Stimulated activated CD4-positive, alpha-beta T cell treated with anti-CD3 and anti-CD28 coated beads, Interleukin-2, amount 100 ng/mL, for 24 hours (primary cell): ENCODE measurements at places on chromosomes 4 and X.

DNA sequence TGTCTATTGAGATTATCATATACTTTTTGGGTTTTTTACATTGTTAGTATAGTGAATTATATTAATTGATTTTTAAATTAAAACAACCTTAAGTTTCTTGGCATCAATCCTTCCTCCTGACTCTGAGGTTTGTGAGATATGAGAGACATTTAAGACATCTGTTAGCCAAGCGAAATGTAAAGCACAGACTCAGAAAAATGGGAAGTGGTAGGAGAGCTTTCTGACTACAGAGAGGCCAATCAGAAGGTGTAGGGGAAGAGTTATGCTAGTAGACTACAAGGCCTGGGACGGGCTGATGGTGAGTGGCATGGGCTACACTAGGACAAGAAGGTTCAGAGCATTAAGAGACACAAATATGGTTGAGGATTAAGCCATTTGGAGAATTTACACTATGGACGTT, 255.4 kb downstream of the PRDM5 start:
- no peak for DNase-seq

GRCh38 chr4:67996127-67996526, 32.8 kb upstream of the TMPRSS11A start:
- DNase-seq, result no peak

GRCh38 chr4:85430697-85431096, 44.3 kb upstream of the ARHGAP24 start:
- DNase-seq, result no peak

DNA sequence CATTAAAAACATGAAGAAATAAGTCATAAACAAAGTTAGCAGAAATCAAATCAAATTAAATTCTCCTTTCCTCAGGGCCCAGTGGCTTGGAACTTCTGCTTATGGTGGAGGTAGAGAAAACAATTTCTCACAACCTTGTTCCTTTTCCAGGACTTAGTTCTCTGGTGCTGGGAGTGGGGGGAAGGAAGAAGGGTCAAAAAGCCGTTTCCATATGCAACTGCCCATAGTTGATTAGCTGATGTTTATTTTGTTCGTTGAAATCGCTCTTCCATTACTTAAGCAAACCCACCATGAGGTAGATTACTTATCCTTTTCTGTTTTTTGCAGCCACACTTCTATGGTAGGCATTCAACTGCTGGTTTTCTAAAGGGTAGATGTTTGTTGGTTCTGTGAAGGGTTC, 94.2 kb downstream of the ARSJ start:
- DNase-seq, result no peak

DNA sequence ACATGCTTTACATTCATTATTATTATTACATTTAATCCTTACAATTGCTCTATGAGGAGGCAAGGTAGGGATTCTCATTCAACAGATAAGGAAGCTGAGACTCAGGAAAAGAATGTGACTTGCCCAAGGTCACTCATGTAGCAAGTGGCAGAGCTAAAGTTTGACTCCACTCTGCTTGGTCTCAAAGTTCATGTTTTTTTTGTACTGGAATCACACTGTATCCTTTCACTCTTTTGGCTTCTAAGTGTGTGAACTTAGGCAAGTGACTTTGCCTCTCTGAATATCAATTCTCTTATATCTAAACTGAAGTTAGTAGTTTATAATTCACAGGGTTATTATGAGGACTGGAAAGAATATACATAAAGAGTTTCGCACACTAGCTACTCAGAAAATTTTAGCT, 247.9 kb upstream of the AR start:
- DNase-seq, result no peak

DNA sequence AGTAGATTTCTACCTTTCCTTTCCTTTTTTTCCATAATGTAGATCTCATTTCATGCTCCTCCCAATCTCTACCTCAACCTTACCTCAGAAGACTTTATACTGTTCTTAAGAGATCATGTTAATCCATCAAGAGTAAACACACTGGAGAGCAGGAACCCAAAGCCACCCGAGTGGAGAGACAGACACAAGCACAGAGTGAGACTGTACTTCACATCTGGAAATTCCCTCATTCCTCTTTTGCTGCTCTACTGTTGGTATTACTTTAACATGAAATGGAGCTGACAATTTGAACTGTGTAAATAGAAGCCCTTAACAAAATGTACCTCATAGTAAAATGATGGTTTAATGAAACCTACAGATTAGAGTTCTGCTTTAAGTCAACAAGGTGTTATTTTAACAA, 105.7 kb upstream of the RASGEF1B start:
- no peak for DNase-seq

DNA sequence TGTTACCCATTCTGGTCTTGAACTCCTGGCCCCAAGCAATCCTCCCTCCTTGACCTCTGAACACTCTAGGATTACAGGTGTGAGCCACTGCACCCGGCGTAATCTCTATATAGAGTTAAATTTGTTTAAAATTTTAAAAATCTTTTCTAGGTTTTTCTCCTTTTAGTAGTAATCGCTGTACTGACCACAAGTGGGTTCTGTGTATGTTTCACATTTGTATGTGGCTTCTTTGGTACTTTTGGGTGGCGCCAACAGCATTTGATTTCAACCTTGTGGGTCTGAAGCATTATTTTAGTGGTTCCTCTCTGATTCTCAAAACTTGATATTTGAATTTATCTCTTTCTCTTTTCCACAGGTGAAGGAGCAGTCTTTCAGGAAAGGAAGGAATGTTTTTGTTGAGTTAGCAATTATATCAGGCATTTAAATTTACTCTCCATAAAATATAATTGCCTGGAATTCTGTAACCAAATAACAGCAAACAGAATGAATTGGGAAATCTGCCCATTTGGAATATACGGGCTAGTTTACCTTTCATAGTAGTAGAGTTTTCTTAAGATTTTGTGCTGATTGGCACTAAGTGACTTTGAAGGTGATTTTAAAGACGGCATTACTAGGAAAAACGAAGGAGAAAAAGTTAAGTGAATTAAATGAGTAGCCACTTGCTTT, 29.5 kb downstream of the ARHGAP10 start:
- no peak for DNase-seq

DNA sequence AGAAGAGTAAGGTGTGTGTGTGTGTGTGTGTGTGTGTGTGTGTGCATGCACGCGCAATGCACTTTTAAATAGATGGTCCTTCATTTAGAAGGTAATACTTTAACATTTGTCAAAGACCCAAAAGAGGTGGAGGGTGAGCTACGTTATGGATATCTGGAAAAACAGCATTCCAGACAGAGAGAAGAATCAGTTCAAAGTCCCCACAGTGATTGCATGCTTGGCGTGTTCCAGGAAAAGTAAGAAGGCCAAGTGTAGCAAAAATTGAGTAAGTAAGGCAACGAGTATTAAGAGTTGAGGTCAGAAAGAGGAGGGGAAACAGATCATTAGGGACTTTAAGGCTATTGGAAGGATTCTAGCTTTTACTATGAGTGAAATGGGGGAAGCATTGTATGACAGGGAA, 21.9 kb upstream of the GABRE start:
- DNase-seq, result no peak

- no peak for DNase-seq
Measured at GRCh38 chr4:3491681-3492405, 28.7 kb downstream of the DOK7 start.

DNA sequence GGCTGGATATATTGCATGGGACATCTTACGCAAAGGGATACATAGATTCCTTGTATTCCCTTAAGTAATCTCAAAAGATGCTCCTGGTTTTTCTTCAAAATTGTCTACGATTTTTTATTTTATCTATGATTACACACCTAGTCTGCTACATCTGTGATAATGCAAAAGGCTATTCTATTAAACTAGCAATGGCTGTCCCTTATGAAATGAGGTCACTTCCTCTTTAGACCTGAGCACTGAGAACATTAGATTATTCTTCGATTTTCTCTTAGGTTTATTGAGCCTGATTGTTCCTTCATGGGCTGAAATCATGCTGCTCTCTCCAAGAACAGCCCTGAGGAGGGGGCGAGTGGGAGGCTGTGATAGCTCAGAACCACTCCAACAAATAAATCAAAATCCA, 126.8 kb upstream of the ENPP6 start:
- DNase-seq, result no peak

DNA sequence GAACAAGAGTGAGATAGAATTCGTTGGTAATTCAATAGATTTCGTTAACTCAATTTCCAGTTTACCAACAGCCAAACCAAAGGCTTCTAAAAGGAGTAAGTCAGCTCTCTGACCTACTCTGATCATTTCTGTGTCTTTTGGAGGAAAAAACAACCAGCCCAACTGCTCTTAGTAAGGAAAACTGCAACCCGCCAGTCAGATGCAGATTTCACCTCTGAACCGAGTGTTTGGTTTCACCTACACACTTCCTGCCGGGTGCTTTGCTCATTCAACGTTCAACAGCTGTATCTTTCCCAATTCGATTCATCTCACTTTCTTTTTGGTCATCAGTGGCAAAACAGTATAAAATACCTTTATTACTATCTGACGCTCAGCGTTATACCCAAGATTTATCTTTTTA, 24.5 kb downstream of the TMSB4X start:
- DNase-seq, result peak; percentile 57

GRCh38 chrX:19862634-19863211, 24.7 kb downstream of the SH3KBP1 start:
- no peak for DNase-seq

- no peak for DNase-seq
Measured at GRCh38 chrX:39773150-39773549, 324.6 kb downstream of the BCOR start.

- DNase-seq, result no peak
Measured at GRCh38 chr4:41510179-41510578, 27.8 kb upstream of the LIMCH1 start.

DNA sequence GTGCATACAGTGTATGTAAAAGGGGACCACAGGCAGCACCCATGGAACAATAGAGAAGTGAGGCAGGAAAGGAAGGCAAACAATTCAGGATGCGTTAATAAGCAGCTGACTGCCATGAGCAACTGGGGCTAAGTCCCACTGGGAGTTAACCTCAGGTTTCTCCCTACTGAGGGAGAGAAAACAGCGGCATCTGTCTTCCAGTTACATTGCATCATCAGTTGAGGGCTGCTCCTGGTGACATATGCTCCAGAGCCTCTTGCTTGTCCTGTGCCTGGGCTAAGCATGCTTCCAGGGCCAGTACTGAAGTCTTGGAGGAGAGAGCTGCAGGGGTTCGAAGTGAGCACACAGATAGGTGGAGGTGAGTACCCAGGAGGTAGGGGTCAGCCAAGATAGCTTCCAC, 24.3 kb downstream of the RAI2 start:
- DNase-seq, result no peak

DNA sequence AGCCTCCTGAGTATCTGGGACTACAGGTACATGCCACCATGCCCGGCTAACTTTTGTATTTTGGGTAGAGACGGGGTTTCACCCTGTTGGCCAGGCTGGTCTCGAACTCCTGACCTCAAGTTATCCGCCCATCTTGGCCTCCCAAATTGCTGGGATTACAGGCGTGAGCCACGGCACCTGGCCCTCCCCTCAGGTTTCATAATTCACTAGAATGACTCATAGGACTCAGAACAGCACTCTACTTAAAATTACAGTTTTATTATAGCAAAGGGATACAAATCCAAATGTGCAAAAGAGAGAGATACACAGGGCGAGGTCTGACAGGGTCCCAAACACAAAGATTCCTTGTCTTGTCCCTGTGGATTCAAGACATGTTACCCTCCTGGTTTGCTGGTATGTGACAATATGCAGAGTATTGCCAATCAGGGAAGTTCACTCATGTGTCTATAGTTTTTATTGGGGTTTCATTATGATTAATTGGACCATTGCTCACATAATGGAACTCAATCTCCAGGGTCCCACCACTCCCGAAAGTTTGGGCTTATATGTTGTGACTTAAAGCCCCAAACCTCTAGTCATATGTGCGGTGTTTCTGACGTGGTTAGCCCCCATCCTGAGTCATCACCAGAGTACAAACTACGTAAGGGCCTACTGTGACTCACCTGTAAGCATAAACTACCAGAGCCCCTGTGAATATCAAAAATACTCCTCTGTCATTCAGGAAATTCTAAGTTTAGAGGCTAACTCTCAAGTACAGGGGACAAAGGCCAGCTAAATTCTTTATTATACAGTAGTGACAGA, 5.2 kb downstream of the YIPF6 start:
- DNase-seq, result peak; percentile 54

DNA sequence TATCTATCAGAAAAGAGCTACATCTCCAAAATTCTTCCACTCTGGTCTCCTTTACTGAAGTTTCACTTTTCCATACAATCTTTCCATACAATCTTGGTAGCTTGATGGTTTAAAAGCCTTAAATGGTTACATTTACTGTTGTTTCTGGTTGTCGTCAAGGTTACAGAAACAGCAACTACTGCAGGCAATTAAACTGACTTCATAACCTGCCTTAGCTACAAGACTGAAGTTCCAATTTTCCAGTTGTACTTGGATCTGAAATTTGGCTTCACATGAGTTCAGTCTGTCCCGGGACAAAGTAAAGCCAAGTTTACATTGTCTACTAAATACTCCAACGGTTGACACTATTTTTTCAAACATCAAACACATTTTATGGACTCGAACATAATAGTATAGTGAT, 326.4 kb downstream of the ANKRD50 start:
- no peak for DNase-seq

DNA sequence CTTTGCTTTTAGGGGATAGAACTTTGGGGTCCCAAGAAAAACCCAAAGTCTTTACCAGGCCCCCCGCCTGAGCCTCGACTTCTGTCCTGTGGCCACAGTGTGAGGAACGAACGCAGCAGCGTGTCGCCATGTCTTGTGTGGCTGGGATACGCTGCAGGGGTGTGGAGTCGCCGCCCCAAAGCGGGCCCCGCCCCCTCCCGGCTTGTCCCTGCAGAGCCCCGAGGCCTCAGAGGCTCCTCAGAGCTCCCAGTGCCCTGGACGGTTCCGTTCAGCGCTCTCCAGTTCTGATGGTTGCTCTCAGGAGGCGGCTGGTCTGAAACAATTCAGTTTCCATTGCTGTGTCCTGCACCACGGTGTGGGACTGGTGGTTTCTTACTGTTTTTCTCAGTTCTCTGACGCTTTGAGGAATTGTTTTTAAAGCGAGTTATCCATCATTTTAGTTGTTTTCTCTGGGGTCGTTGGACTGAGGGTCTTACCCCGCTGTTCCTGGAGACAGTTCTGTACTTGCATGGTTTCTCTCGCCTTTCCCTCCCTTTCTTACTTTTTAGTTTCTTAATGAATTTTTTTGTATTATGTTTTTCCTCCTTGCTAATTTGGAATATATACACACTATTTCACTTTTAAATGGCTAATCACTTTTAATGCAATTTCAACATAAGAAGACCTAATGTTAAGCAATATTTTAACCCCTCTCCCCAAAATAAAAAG, 1.6 kb upstream of the IDUA start:
- DNase-seq, result peak; percentile 85

GRCh38 chr4:39044364-39044955, 12.3 kb upstream of the TMEM156 start:
- DNase-seq, result peak; percentile 97

GRCh38 chr4:1080432-1080831, 32.9 kb downstream of the RNF212 start:
- no peak for DNase-seq

DNA sequence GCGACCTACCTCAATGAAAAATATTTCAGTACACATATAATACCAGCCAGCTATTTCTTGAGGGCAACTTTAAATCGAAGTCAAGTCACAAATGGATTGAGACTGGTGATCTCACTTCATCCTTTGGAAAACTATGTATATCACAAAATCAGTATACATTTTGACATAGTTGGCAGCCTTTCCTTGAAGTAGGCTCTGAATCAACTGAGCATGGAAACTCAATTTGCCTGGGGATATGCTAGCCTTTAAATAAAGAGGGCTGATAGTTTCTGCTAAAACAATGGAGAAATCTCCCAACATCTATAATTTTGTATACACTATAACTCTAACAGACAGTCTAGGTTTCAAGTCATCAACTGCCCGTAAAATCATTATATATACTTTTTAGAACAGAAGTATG, 282.8 kb upstream of the TENM3 start:
- DNase-seq, result no peak
